ENCODE measurements at places on chromosomes 5 and 9. TPM values are rescaled to one million over a fixed set of nuclear protein-coding genes. Genes with fewer than 3 reads are reported as not detected.

Gene CATSPER3
- 1.3 TPM for total RNA-seq

Gene EIF4EBP3
- total RNA-seq = 23.1 TPM

Gene LRRC19
- 120 TPM for total RNA-seq

- no peak for DNase-seq
Observed at GRCh38 chr5:64834037-64834436, 65.3 kb downstream of the CWC27 start.

GRCh38 chr9:93207860-93208734 lies 24.2 kb downstream of the WNK2 start:
- DNase-seq = peak; percentile 41

- no peak for DNase-seq
Observed at GRCh38 chr5:132049559-132049958, 10.9 kb upstream of the IL3 start.

GRCh38 chr5:42423285-42424165 lies at the start of gene GHR:
GHR (plus strand) TSS chr5:42423439; CDS start chr5:42565875, 142,436 bp downstream.
- peak; percentile 80 for DNase-seq

DNA sequence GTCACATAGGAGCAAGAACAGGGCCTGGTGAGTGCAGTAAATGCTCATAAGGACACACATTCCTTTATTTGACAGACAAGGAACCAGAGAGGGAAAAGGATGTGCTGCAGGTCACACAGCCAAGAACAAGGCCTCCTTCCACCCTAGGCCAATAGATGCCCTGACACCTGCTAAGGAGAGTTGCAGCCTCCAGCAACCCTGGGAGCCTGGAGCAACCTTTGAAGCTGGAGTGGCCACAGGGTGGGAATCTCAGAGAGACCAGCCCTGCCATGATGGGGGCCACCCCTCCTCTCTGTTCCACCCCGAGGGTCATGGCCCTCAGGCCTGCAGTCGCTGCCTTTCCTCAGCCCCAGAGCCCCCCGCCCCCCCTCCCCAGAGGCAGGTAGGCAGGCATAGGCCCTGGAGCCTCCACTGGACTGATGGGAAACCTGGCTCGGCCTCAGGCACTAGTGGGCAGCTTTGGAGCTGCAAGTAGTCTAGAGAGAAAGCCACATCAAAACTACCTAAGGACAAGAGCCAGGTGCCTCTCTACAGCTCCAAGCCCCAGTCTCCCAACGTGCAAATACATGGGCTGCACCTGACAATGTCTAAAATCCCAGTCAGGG lies 116.1 kb upstream of the SPOCK1 start:
- no peak for DNase-seq

DNA sequence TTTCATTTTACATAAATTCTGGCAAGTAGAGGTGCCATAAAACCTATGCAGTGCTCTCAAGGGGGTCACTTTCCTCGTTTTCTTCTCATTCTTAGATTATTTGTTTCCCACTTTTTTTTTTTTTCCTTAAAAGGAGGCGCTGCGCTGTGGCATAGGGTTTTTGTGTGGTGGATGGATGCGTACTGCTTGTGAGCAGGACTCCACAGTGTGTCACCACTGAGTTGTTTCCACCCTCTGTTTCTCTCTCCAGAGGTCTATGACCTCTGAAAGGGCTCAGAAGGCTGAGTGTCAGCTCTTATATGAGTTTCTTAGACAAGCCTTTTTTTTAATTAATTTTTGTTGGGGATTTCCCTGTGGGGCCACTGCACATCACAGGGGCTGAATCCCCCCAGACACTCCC lies 13.6 kb upstream of the CLTB start:
- no peak for DNase-seq

- no peak for DNase-seq
Observed at GRCh38 chr5:135905144-135905543, 9.5 kb upstream of the IL9 start.

GRCh38 chr5:61409568-61409967 lies 77.5 kb downstream of the ZSWIM6 start:
- DNase-seq = no peak

DNA sequence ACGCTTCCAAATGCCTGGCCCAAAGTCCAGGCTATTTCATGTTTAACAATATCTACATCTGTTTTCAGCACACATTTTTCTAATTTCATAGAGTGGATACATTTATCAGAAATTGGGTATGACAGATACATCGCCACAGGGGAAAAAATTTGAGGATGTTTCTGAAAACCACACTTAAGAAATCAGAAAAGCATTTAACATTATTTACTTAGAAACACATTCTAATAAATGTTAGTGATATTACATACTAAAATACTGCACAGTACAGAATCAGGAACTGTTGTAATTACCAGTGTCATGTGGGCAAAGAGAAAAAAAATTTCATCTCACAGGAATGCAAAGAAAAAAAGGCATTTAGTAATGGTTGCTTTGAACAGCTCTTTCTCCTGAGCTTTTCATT lies 310.5 kb upstream of the KIF2A start:
- DNase-seq = no peak

- DNase-seq = no peak
Observed at GRCh38 chr9:85064811-85065371, 395.4 kb downstream of the NTRK2 start.
